ENCODE measurements at places on chromosomes 12 and 14.

DNA sequence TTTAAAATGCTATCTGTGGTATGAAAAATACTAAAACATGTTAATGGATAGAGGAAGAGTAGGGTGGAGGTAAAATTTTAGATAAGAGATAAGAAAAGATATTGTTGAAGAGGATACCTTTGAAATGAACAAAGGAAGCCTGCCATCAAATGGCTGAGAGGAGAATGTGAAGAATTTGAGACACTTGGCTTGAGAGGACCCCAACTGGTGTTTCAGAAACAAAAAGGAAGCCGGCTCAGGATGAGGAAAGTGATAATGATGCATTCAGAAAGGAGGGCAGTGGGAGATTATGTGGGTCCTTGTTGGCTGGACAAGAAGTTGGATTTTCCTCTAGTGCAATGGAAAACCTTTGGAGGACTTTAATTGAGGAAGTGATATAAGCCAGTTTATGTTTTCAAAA lies 264.4 kb downstream of the DUSP6 start:
- no peaks in the 10 kb centered on the region for H3K4me1 ChIP-seq
- H3K36me3 ChIP-seq = no peaks in the 10 kb centered on the region
- no peak for DNase-seq
- no peak overlapping the region for H3K27ac ChIP-seq
- no peaks in the 10 kb centered on the region for H3K27me3 ChIP-seq

DNA sequence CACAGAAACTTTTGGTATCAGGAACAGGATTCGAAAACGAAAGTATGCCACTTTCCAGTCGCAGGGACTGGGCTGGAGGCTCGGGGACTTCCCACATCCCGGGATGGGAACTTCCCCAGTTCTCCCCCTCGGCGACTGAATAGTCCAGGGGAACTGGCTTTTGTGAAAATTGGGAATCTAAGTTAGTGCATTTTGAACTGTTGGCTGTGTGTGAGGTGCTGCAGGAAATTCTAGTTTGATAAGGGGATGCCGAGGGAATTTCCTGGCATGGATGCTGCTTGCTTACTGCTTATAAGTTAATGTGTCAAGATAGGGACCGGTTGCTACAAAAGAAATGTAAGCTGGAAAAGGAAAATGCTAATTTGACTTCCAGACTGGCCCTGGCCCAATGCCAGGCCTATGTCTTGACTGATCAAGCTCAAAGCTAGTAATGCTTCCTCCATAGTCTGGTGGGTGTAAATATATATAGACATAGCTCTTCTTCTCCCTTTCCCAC lies 73.4 kb upstream of the EIF5 start:
- no peak for DNase-seq
- no peak overlapping the region for H3K27ac ChIP-seq
- H3K4me1 ChIP-seq = no peaks in the 10 kb centered on the region
- H3K36me3 ChIP-seq = no peaks in the 10 kb centered on the region
- no peak overlapping the region for H3K4me3 ChIP-seq

GRCh38 chr14:58878439-58879139 lies 240.8 kb downstream of the DACT1 start:
- H3K4me1 ChIP-seq = no peaks in the 10 kb centered on the region
- H3K4me3 ChIP-seq = no peak overlapping the region
- DNase-seq = no peak
- H3K27me3 ChIP-seq = peaks cover 3% of the 10 kb centered on the region
- H3K36me3 ChIP-seq = no peaks in the 10 kb centered on the region

GRCh38 chr12:1936406-1937320 lies 18.2 kb upstream of the CACNA2D4 start:
- DNase-seq = no peak
- peaks cover 22% of the 10 kb centered on the region for H3K36me3 ChIP-seq
- H3K4me3 ChIP-seq = no peak overlapping the region

- peaks cover 28% of the 10 kb centered on the region for H3K4me1 ChIP-seq
- H3K27ac ChIP-seq = no peak overlapping the region
- no peaks in the 10 kb centered on the region for H3K27me3 ChIP-seq
- no peak for DNase-seq
Observed at GRCh38 chr12:11943919-11944700, 126.6 kb upstream of the BCL2L14 start.

GRCh38 chr12:47811581-47812484 lies 7.9 kb downstream of the HDAC7 start:
- no peak for DNase-seq
- H3K36me3 ChIP-seq = no peaks in the 10 kb centered on the region
- H3K27me3 ChIP-seq = no peaks in the 10 kb centered on the region
- no peak overlapping the region for H3K27ac ChIP-seq

- H3K27ac ChIP-seq = peak overlapping the region; percentile 75
- H3K36me3 ChIP-seq = peaks cover 49% of the 10 kb centered on the region
- peak overlapping the region; percentile 87 for H3K4me3 ChIP-seq
- H3K27me3 ChIP-seq = no peaks in the 10 kb centered on the region
Observed at GRCh38 chr14:104794099-104794498, 1.4 kb downstream of the AKT1 start.

DNA sequence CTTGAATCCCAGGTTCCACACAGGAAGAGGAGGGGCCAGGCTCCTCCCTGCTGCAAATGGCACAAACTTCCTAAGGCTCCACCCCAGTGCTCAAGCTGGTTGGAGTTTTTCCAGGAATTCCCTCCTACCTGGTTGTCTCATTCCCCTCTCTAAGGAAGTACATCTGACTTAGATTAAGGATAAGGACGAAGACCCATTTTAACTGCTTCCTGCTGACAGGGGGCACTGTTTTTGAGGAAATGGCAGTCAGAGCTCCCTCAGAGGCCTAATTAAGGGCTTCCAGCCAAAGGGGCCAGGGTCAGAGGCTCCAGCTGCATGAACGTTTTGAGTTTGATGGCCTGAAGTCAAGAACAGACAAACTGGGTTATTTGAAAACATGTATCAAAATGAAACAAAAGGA lies 1084.7 kb downstream of the SLC6A15 start:
- H3K36me3 ChIP-seq = no peaks in the 10 kb centered on the region
- no peak overlapping the region for H3K4me3 ChIP-seq
- H3K4me1 ChIP-seq = no peaks in the 10 kb centered on the region
- no peak overlapping the region for H3K27ac ChIP-seq

GRCh38 chr12:80894179-80894578 lies 43.6 kb downstream of the LIN7A start:
- no peaks in the 10 kb centered on the region for H3K4me1 ChIP-seq
- no peaks in the 10 kb centered on the region for H3K36me3 ChIP-seq
- DNase-seq = no peak
- no peak overlapping the region for H3K27ac ChIP-seq
- H3K27me3 ChIP-seq = no peaks in the 10 kb centered on the region

- peak overlapping the region; percentile 90 for H3K27ac ChIP-seq
- H3K36me3 ChIP-seq = no peaks in the 10 kb centered on the region
- H3K4me1 ChIP-seq = peaks cover 46% of the 10 kb centered on the region
- peak; percentile 75 for DNase-seq
- H3K27me3 ChIP-seq = no peaks in the 10 kb centered on the region
Observed at GRCh38 chr14:49861699-49862088, 9.1 kb upstream of the NEMF start.

DNA sequence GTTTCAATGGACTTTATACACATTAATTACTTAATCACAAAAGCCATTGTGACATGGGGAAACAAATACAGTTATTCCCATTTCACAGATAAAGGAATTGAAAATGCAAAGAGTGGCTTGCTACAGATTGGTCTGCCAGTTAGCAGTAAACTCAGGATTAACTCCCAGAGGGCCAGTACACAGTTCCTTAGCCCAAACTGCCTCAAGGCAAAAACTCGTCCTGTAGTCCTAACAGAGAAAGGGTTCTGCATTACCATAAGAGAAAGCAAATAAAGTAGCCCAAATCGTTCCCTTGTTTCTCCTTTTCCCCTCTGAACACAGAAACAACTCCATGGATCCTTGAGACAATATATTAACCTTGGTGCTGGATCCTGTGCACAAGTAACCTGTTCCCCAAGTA lies 274.4 kb downstream of the LRIG3 start:
- no peaks in the 10 kb centered on the region for H3K36me3 ChIP-seq
- no peak for DNase-seq
- H3K4me3 ChIP-seq = no peak overlapping the region
- H3K4me1 ChIP-seq = peaks cover 12% of the 10 kb centered on the region
- H3K27ac ChIP-seq = no peak overlapping the region

GRCh38 chr12:68580911-68581310 lies 29.8 kb upstream of the RAP1B start:
- DNase-seq = no peak
- peaks cover 13% of the 10 kb centered on the region for H3K4me1 ChIP-seq
- H3K36me3 ChIP-seq = no peaks in the 10 kb centered on the region
- no peaks in the 10 kb centered on the region for H3K27me3 ChIP-seq
- no peak overlapping the region for H3K4me3 ChIP-seq

- H3K36me3 ChIP-seq = peaks cover 4% of the 10 kb centered on the region
- no peaks in the 10 kb centered on the region for H3K27me3 ChIP-seq
- H3K27ac ChIP-seq = no peak overlapping the region
Observed at GRCh38 chr12:19307451-19307850, 131.8 kb upstream of the AEBP2 start.

- H3K4me1 ChIP-seq = no peaks in the 10 kb centered on the region
- H3K27me3 ChIP-seq = no peaks in the 10 kb centered on the region
- no peak overlapping the region for H3K27ac ChIP-seq
- H3K36me3 ChIP-seq = no peaks in the 10 kb centered on the region
- no peak overlapping the region for H3K4me3 ChIP-seq
Observed at GRCh38 chr12:47237751-47238211, 158.0 kb upstream of the AMIGO2 start.

- no peaks in the 10 kb centered on the region for H3K4me1 ChIP-seq
- DNase-seq = no peak
- no peaks in the 10 kb centered on the region for H3K36me3 ChIP-seq
Observed at GRCh38 chr14:73264080-73264884, 27.0 kb downstream of the PAPLN start.

DNA sequence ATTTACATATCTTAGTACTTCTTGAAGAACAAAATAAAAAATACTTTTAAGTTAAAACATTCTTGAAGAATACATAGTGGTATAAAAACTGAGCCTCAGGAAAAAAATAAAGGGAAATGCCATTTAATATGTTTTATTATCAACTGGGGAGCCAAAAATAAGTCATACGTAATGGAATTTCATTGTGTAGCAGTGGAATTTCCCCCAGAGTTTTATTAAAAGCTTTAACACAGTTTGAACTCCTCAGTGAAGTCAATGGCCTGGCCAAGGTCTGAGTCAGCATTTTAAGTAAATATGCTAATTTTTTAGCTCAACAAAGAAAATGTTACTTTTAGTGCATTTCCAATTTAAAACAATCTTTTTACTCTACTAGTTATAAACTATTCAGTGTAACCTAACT lies 350.1 kb upstream of the ATP2B1 start:
- no peak overlapping the region for H3K27ac ChIP-seq
- H3K4me1 ChIP-seq = no peaks in the 10 kb centered on the region
- H3K4me3 ChIP-seq = no peak overlapping the region
- H3K27me3 ChIP-seq = no peaks in the 10 kb centered on the region
- no peaks in the 10 kb centered on the region for H3K36me3 ChIP-seq

GRCh38 chr14:24911324-24912109 lies 138.4 kb downstream of the STXBP6 start:
- H3K36me3 ChIP-seq = no peaks in the 10 kb centered on the region
- no peak overlapping the region for H3K4me3 ChIP-seq
- DNase-seq = no peak
- no peak overlapping the region for H3K27ac ChIP-seq
- no peaks in the 10 kb centered on the region for H3K4me1 ChIP-seq
- peaks cover 5% of the 10 kb centered on the region for H3K27me3 ChIP-seq

- no peaks in the 10 kb centered on the region for H3K36me3 ChIP-seq
- no peak for DNase-seq
- H3K27ac ChIP-seq = no peak overlapping the region
- H3K27me3 ChIP-seq = no peaks in the 10 kb centered on the region
- no peak overlapping the region for H3K4me3 ChIP-seq
Observed at GRCh38 chr12:69633061-69633460, 22.4 kb upstream of the LRRC10 start.

GRCh38 chr12:124440841-124441381 lies 126.5 kb downstream of the NCOR2 start:
- no peak for DNase-seq
- H3K4me3 ChIP-seq = no peak overlapping the region
- H3K36me3 ChIP-seq = peaks cover 60% of the 10 kb centered on the region
- no peaks in the 10 kb centered on the region for H3K27me3 ChIP-seq

DNA sequence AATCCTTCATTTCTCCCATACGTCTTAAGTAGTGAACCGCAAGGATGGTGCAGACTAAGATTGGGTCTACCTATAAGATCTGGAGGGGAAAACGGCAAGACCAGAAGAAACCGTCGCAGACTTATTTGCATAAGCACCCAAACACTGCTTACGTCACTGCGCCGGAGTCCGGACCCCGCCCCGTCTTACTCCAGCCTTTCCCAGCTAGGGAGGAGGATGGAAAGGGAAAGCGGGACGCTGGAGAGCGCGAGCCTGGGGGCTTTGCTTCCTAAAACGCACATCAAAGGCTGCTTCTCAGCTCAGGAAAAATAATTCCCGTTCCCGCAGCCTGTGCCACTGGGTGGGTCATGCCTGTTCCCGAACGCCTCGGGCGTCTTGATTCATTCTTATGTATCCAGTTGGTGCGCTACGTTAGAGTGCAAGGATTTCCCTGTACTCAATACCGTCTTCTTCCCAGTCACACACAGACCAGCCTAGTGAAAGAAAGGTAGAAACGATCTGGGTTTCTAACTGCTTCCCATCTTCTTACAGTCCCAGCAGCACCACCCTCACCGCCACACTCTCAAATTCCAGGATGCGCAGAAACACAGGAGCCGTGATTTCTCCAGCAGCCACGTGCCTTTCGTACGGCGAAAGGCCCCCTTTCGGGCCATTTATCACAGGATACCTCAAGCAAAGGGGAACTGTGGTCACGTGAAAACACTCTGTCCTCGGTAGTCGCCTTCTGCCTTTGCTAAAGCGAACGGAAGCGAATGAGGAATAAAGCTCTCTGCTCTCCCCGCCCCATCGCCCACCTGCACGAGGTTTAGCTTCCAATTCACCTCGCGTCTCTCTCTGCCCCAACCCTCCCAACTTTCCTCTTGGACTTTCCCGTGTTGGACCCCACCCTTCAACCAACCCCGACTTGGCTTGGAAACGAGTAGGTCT lies 1.1 kb downstream of the SLC6A15 start:
- H3K27me3 ChIP-seq = no peaks in the 10 kb centered on the region
- no peak overlapping the region for H3K27ac ChIP-seq
- no peaks in the 10 kb centered on the region for H3K4me1 ChIP-seq
- no peaks in the 10 kb centered on the region for H3K36me3 ChIP-seq
- DNase-seq = no peak
- no peak overlapping the region for H3K4me3 ChIP-seq

- no peaks in the 10 kb centered on the region for H3K36me3 ChIP-seq
- no peaks in the 10 kb centered on the region for H3K27me3 ChIP-seq
- no peak overlapping the region for H3K27ac ChIP-seq
- no peaks in the 10 kb centered on the region for H3K4me1 ChIP-seq
Observed at GRCh38 chr12:124131659-124132058, 158.6 kb downstream of the ZNF664 start.

- no peaks in the 10 kb centered on the region for H3K27me3 ChIP-seq
- no peak overlapping the region for H3K27ac ChIP-seq
- no peaks in the 10 kb centered on the region for H3K36me3 ChIP-seq
- DNase-seq = no peak
- H3K4me1 ChIP-seq = peaks cover 17% of the 10 kb centered on the region
Observed at GRCh38 chr14:61609884-61610283, 85.4 kb upstream of the HIF1A start.

Data from DND-41 (cell line).